A673 (cell line): ENCODE measurements at places on chromosomes 12 and 14.

GRCh38 chr12:62642486-62642885, 175.9 kb downstream of the MON2 start:
- no peak for DNase-seq

GRCh38 chr14:25626986-25627385, 577.0 kb upstream of the STXBP6 start:
- no peak for DNase-seq

DNA sequence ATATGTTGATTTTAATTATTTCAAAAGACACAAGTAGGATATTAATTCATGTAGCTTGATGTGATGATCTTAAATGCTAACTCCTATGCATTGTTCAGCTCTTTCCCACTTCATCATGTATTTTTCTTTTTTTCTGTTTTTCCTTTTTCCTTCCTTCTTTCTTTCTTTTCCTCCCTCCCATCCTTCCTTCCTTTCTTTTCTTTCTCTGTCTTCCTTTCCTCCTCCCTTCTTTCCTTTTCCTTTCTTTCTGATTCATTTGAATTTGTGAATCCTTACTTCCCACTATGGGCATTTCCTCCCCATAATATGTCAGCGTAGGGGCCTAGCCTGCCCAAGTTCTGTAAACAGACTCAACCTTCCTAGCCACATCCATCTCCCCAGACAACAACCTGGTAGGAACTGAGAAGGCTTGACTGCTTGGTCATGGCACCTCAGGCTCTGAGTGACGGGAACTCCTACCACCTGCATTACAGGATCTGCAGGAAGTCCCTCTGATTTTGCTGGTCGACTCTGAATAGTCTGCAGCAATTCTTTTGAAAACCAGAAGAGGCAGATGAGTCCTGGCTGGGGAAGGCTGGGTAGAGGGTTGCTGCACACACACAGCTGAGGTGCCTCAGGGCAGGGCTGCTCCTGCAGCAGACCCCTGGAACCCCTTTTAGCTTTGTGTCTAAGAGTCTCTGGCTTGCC, 33.4 kb upstream of the BHLHE41 start:
- DNase-seq, result no peak

DNA sequence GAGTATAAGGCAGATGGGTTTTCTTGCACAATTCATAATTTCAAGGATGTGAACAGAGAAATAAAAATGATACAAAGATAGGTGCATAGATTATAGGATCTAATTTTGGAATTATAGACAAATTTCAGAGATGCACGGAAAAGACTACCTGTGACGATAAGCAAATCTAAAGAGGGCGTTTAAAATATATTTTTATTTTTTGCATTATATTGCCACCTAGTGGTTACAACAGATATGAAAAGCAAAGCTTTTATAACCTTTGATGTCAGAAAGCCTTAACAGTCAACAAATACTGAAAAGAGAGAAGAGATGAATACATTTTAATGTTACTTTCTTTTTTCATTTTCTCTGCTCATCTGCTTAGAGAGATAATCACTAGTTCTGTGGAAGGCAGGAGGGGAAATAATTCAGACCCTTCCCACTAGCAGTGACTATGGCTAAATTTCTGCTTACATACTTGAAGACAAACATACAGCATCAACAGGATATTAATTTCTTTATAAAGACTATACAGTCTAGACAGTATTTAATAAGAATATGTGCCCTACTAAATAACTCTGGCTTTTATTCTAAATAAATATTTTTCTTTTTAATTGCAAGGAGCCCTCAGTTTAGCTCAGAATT, 46.3 kb downstream of the NTS start:
- peak; percentile 69 for DNase-seq

- DNase-seq, result no peak
Measured at GRCh38 chr12:89901906-89902642, 193.4 kb upstream of the ATP2B1 start.

DNA sequence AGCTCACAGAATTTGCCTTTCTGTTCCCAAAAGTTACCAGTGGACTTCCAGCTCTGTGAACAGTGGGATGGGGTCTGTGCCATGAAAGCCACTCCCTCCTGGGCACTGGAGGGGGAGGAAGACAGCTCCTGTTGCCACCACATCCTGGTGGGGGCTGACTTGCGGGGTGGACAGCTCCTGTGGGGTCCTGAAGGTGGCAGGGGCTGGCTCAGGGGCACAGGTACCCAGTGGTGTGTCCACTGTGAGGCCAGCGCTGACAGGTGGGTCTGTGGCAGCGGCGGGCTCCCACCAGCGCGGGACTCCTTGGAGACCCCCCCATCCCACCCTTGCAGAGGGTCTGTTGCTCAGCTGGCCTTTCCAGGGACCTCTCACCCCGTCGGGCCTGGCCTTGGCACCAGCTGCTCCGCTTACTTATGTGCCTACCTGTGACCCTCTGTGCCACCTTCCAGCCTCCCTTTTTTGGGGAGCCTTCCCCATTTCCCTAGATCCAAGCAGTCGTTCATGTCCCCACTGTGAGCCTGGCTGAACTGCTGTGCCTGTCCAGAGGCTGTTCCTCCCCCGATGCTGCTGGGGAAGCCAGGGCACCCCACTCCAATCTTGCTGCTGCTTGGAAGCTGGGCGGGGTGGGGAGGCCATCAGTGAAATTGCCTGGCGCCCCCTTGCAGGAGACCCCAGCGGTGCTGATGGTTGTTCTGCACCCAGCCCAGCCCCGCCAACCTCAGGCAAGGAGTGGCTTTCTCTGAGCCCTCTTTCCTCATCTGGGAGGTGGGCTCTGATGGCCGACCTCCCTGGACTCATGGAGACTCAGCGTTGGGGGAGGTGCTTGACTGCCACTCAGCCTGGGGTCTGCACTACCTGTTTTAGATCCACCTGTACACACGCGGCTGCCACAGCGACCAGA, 2.2 kb downstream of the TEDC1 start:
- DNase-seq, result no peak

GRCh38 chr12:56029166-56029519, 8.3 kb downstream of the IKZF4 start:
- no peak for DNase-seq

DNA sequence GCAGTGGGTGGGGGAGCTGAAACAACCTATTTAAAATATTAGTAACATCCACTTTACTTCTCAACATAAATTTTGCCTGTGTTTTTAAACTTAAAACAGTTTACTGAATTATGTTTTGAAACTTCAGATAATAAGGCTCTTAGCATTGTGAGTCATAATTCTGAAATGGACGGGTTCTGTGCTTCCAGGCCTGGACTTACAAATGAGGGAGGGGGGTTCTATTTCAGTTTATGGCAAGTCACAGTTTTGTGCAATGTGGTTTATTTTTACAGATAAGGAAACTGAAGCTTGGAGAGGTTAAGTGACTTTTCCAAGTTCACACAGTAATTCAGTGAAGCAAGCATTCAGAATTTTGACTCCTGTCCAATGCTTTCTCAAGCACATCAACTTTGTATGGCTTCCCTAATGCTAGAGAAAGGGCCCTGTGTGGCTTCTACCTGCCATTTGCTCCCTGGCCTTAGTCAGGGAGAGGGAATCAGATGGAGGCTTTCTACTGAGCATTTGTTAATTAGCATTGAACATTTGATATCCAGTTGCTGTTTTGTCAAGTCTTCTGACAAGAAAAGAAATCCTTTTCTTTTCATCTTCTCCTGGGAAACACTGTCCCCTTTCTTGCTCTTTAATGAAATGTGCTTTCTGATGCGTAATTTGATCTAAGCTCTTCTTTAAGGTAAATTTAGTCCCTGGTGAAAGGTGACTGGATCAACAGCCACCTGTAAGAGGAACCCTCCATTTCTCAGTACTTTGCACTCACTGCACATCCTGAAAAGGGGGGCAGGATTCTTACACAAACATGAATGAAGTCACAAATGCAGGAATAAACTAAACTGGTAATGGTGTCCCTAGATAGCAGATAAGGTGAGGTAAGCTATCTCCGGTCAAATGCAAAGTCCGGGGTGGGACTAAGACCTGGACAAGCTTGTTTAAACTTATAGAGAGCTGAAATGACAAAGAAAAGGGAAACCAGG, 2.5 kb upstream of the SALL2 start:
- DNase-seq, result no peak

DNA sequence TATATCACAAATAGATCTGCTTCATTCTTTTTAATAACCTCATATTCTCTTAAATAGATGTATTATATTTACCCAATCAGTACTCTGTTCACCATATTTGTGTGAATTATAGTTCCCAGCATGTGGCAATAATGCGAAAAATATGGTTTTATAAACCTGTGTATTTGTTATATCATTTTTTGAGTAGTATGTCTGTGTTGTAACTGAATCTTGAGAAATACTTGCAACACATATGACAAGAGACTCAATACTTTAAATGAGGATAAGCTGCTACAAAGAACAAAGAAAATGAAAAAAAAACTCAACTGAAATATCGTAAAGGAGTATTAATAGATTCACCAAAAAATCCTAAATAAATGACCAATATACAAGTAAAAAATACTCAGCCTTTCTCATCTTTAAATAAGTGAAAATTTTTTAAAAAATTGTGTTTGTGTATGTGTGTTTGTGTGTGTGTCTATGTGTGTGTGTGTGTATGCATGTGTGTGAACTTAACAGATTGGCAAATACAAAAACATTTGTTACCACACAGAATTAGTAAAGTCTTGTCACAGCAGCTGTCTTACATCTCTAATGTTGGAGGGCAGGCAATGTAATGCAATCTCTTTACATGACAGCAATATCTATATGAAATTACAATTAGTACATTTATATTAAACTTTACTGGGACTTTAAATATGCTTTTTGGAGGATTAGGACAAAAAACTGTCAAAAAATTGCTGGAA, 441.9 kb upstream of the MGAT4C start:
- DNase-seq, result peak; percentile 10

DNA sequence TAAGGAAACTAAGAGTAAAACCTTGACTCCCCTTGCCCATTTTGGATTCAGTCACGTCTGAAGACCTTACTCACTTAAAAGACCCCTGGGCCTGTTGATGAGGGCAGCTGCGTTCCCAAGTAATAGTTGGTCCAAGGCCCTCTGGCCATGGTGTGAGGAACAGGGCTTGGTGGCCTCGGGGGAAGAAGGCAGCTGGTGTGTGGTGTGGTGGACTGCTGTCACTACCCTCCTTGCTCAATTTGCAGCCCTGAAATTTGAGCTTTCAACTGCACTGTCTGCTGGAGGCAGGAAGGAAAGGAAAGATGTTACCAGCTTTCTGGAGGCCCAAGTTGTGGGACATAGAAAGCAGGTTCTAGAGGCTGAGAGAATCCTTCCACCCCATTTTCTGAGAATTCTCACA, 128.2 kb downstream of the SLC38A6 start:
- peak; percentile 27 for DNase-seq

DNA sequence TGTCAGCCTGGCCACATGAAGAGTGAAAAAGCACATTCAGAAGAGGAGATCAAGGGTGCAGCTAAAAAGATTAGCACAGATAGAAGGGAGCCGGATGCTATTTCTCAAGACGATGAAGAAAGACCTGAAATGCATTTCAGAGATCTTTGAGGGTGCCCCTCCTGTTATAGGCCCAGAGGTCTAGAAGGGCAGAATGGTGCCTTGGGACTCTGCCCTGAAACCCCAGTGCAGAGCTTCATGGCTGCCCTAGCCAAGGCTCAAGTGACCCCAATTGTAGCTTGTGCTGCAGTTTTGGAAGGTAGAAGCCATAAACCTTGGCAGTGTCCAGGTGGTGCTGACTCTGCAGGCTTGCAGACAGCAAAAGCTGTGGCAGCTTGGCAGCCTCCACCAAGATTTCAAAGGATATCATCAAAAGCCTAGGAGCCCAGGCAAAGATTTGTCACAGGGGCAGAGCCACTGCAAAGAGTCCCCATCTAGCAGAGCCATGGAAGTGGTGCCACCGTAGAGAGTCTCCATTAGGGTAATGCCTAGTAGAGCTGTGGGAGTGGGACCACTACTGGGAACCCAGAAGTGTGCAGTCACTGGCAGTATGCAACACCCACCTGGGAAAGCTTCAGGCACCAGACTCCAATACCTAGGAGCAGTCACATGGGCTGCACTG, 6.4 kb downstream of the LACRT start:
- DNase-seq, result no peak

GRCh38 chr12:116490471-116490870, 68.7 kb upstream of the MAP1LC3B2 start:
- no peak for DNase-seq

DNA sequence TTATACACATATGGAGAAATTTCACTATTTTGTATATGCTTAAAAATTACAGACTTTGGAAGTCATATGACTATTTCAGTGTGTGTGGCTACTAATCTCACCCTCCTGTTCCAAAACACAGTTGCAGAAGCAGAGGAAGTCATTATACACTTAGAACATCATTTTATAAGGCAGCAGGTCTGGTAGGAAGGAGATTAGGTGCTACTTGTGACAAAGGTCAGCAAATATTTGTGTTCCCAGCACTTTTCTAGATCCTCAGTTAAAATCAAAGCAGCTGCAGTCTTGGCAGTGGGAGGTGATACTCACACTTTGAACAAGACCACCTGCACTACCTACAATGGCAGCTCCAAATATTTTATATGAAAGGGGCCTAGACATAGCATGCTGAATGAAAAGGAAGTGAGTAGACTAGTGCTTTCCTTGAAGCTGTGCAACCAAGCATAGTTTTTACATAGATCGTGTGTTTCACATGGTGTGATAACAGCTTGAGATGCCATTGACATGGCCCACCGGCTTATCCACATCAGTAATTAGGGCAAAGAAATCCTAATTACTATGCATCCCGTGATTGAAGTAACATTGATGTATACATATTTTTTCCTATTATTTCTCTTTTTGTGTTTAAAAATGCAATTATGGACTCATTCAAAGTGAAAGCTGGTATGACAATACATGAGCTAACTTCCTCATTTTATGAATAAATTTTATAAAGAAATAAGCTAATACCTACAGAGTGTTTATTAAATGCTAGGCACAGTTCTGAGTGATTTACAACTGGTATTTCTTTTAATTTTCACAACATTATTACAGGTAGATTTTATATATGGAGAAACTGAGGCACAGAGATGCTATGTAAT, 5.3 kb downstream of the GYS2 start:
- DNase-seq, result no peak

DNA sequence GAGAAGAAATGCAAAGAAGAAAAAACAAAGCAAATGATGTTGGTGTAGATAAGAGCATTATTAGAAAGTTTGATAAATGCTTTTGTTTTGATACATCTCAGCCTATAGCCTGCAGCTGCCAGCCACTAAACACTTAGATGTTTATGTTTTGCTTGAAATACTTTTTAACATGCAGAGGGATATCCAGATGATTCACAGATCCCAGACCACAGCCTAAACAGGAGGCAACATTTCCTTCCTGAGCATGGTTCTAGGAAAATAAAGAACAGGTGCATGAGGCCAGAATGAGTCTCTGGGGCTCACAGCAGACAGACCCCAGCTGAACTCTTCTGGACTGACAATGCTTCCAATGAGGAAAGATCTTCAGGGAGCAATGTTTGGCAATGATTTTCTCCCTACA, 103.7 kb upstream of the EEA1 start:
- DNase-seq, result no peak

GRCh38 chr14:74281069-74281468, 21.7 kb downstream of the ABCD4 start:
- no peak for DNase-seq

GRCh38 chr12:128808651-128809050, 15.1 kb downstream of the SLC15A4 start:
- DNase-seq, result no peak

GRCh38 chr12:124561231-124561630, 6.2 kb downstream of the NCOR2 start:
- DNase-seq, result no peak
